Tongue (tissue), 3 donors: ENCODE measurements at places on chromosomes 2 and 18.

GRCh38 chr2:96116424-96116878 lies at the start of gene ADRA2B:
Gene ADRA2B, minus strand, starts transcription at chr2:96116571. Its CDS starts 422 bp downstream, at chr2:96116149.
- peak; percentile 74 for DNase-seq

- no peak for DNase-seq
These were observed 268.3 kb upstream of the MGAT5 start for GRCh38 chr2:133985563-133985962.

- DNase-seq: no peak
These were observed 21.6 kb upstream of the CREG2 start for GRCh38 chr2:101408925-101409324.

- no peak for DNase-seq
These were observed 4.3 kb downstream of the GAD1 start for GRCh38 chr2:170820757-170821530.

DNA sequence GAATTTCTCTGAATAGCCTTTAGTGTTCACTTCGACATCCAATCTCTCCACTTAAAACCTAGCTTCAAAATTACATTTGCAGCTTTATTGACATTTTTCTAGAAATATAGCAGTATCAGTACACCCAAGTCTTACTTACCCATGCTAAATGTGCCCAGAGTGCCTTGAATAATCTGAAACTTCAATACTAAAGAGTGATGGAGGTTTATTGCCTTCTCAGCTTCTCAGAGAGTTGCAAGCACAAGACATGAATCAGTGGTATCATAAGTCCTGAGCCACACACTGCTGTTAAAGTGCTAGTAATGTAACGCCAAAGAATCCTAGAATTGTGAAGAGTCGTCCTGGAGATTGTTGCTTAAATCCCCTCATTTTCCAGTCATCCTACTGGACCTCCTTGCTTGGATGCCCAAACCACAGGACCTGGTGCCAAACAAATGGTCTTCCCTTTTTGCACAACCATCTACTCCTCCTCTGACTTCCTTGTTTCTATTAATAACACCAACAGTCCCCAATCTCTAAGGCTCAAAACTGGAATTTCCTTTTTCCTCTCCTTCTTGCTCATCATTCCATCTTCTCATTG lies 83.2 kb upstream of the SPATS2L start:
- no peak for DNase-seq

- peak; percentile 59 for DNase-seq
These were observed 445 bp downstream of the PRPF40A start for GRCh38 chr2:152716805-152717227.
